ENCODE measurements at places on chromosomes 1 and 21.

- no peak for DNase-seq
These were observed 50.6 kb upstream of the SLC2A1 start for GRCh38 chr1:43009274-43009673.

GRCh38 chr1:53892911-53893310, 1.1 kb upstream of the DIO1 start:
- DNase-seq = no peak

DNA sequence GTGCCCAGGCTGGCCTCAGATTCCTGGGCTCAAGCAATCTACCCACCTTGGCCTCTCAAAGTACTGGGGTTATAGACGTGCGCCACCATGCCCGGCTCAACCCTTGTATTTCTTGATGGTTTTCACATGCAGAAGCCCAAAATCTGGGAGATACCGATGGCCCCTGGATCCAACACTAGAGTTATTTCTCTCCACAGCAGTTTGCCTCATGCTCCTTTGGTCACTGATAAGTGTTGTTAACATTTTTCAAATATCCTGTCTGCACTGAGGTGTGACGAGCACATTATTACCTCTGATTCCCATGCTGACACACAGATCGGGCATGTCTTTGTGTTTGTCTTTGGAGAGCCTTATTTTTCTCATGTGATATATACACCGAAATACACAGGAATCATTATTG, 107.0 kb downstream of the KIF26B start:
- no peak for DNase-seq

DNA sequence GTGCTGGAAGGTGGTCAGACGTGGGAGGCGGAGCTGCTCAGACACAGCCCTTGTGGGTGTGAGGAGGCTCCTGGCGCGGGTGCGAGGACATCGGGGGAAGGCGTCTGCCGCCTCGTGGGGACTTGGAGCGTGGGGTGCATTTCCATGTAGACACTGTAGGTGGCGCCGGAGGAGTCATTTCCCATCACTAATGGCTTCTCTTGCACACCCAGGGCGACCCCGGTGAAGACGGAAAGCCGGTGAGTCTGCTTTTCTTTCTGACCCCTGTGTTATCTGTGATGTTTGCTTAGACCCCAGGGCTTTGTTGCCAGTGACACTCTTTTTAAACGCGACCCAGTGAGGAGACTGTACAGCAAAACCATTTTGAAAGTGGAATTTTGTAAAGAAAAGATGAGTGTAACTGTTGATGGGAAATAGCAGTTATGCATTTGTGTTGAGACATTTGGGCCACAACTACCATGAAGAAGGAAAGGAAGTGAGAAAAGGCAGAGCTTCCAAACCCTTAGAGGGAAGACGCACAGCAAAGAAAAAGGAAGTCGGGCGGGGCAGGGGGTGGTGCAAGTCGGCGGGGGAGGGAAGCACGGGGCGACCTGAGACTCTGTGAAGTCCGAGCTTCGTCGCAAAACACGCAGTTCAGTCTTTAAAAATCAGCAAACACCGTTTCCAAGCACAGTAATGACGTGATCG, 64.0 kb downstream of the SLC19A1 start:
- DNase-seq = peak; percentile 78

Measured in thymus (tissue), 14 donors.